ENCODE measurements at places on chromosomes 2 and 18.

GRCh38 chr2:95017071-95017501 is 8.4 kb upstream of the MAL start:
- DNase-seq = no peak

DNA sequence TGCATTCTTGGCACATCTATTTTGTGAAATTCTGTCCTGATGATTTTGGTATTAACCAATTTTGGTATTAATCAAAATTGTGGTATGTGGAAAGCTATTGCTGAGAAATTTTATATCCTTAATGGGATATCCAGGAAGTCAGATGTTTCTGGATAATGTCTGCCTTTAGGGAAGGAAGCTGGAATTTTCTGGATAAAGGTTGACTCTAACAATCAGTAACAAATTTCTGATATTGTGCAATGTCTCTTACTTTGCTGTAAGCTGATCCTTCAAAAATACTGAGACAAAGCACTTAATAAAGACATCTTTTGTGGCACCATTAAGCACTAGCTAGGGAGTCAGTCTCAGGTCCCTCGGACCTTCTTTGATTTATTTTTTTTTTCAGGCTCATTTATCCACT is 100.8 kb upstream of the UGP2 start:
- peak; percentile 42 for DNase-seq

DNA sequence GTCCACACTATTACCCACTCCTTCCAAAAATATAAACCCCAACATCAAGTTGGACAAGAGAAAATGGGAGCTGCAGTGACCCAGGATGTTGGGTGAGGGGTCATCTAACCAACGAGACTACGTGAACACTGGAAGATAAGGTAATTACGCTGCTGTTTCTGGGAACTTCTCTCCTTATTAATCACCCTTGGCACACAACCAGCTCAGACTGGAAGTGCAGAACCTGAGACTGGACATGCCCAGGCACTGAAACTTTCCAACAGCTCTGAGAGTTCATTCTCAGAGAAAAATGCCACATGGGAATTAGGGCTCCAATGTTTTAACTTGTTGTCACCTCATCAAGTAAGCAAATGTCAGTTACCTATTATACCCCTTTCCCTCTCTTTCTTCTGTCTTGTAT is 135.3 kb downstream of the CCDC148 start:
- peak; percentile 51 for DNase-seq

GRCh38 chr2:8451273-8451672 is 230.6 kb upstream of the ID2 start:
- DNase-seq = no peak

GRCh38 chr2:21480162-21480561 is 356.4 kb downstream of the TDRD15 start:
- DNase-seq = no peak

DNA sequence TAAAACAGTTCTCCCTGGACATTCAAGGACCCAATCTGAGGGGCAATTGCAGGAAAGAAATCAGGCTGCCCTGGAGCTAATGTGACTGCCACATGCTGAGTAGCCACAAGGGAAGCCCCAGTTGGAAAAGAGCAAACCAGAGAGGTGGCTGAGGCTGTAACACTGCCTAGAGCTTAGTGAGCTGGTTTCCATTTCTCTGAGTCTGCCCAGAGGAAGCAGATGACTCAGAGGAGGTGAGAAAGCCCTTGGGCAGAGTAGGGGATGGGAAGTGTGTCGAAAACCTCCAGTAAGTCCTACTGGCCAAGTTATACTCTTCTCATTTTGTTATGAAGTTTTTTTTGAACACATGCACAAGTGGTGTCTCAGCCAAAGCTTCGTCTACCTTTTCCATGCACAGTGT is 753.0 kb downstream of the CNTNAP5 start:
- DNase-seq = peak; percentile 19

DNA sequence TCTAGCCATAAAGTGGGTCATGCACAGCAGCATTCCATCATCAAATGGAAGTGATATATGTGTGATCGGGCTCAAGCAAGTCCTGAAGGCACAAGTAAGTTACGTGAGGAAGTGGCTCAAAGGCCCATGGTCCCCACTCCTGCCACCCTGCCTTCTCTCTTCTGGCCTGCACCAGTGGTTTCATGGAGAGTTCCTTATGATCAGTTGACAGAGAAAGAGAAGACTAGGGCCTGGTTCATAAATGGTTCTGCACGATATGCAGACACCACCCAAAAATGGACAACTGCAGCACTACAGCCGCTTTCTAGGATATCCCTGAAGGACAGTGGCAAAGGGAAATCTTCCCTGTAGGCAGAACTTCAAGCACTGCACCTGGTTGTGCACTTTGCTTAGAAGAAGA is 412.6 kb upstream of the SMIM21 start:
- DNase-seq = no peak

GRCh38 chr2:8414946-8415879 is 266.6 kb upstream of the ID2 start:
- no peak for DNase-seq

GRCh38 chr18:49135877-49136276 is 185.1 kb upstream of the SMAD7 start:
- peak; percentile 26 for DNase-seq

DNA sequence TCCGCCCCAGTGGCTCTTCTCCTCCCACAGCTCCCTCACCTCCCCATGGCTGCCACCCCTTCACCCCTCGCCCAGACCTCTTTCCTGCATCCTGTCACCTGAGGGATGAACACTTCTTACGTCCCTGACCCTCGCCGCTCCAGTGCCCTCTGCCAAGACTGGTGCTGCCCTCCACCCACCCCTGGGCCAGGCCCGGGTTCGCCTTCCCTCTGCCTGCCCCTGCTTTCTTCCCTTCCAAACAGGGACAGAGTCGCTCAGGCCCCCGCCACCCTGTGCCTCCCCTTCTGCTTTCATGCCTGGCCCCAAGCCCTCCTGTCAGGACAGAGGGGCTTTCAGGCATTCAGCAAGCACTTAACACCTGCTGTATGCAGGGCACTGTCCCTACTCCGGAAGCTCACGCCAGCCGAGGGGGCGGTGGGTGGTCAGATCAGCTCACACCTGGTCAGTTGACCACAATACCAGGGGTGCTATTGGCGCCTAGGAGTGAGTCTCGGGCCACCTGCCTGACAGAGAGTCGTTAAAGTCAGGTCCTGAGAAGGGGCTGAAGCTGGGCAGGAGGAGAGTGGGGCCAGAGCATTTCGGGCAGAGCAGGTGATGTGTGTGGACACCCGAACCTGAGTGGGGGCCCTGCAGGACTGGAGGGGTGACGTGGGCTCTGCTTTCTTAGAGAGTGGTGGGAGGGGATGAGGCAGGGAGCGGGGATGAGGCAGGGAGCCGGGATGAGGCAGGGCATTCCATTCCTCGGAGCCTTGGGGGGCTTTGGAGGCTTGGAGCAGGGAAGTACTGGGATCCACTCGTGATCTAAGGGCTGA is 26.0 kb upstream of the HPCAL1 start:
- DNase-seq = no peak

GRCh38 chr2:98089941-98090340 is 3.0 kb downstream of the VWA3B start:
- DNase-seq = no peak

DNA sequence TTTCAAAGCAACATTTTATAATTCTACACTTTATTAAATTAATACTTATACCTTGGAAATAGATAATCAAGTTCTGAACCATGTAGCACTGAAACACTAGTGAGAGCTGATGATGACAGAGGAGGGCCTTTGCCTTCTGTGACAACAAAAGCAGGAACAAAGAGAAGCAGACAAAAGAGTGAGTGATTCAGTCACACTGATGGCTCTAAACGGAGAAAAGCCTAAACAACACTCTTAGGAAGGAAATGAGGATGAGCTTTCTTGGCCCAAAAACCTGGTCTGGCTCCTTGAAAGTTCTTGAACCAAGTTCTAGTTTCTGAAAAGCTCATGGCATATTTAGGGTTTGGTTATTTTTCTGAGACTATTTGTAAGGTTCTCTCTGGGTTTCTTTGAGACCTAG is 271.9 kb downstream of the DPP10 start:
- no peak for DNase-seq

- DNase-seq = no peak
Observed at GRCh38 chr2:80293039-80293438, 11.5 kb downstream of the LRRTM1 start.

DNA sequence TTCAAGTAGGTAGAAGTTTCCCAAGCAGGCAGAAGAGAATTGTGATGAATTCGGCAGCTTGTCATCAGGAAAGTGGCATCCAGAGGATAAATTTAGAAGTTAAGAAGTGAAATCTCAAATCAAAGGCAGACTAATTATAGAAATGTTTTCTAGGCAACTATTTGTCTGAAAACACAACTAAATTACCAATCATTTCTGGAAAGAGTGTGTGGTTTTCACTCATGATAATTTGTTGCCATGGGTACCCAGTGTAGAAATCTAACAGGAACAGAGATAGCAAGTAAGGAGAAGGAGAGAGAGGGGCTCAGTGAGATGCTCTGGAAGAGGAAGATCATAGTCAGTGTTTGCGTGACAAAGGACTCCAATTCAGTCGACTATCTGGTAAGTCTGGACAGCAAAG is 208.1 kb downstream of the NCKAP5 start:
- no peak for DNase-seq

DNA sequence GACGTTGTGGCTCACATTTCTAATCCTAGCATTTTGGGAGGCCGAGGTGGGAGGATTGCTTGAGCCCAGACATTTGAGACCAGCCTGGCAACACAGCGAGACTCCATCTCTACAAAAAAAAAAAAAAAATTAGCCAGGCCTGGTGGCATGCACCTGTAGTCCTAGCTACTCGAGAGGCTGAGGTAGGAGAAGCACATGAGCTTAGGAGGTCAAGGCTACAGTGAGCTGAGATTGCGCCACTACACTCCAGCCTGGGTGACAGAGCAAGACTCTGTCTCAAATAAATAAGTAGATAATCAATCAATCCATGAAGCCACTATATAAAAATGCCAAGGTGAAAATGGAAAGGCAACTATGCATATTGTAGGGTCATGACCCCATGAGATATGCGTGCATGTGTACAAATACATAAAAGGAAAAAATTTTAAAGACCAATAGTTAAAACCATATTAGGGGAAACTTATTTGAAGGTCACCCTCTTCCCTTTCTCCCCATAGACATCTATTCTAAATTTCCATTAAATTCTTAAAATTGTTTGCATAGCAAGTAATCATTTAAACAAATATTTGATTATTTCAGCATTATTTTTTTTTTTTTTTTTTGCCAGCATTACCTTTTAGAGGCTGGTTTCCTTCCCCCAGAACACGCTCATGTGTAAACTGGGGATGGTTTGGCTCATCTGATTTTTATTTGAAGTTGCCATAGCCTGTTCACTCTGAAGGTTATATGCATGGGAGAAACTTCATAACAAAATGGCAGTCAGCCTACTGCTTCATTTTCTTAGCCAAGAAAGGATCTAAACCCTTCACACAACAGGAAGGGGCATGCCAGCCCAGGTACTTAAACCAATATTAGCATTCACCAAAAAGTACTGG is 37.3 kb upstream of the TMEM247 start:
- DNase-seq = no peak

DNA sequence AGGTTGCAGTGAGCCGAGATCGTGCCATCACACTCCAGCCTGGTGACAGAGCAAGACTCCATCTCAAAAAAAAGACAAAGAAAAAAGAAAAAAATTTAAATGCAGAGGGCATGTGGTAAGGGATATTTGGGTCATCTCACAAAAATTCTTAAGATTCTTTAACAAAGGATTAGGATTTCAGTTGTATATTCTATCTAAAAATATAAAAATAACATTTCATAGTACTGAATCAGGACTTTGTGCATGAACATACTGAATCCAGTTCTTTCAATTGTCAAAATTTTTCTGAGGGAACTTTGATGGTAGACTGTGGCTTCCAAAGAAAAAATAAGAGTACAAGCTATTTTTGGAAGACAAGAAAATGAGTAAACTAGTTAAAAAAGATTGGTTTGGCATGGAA is 6.5 kb upstream of the PPP3R1 start:
- no peak for DNase-seq

DNA sequence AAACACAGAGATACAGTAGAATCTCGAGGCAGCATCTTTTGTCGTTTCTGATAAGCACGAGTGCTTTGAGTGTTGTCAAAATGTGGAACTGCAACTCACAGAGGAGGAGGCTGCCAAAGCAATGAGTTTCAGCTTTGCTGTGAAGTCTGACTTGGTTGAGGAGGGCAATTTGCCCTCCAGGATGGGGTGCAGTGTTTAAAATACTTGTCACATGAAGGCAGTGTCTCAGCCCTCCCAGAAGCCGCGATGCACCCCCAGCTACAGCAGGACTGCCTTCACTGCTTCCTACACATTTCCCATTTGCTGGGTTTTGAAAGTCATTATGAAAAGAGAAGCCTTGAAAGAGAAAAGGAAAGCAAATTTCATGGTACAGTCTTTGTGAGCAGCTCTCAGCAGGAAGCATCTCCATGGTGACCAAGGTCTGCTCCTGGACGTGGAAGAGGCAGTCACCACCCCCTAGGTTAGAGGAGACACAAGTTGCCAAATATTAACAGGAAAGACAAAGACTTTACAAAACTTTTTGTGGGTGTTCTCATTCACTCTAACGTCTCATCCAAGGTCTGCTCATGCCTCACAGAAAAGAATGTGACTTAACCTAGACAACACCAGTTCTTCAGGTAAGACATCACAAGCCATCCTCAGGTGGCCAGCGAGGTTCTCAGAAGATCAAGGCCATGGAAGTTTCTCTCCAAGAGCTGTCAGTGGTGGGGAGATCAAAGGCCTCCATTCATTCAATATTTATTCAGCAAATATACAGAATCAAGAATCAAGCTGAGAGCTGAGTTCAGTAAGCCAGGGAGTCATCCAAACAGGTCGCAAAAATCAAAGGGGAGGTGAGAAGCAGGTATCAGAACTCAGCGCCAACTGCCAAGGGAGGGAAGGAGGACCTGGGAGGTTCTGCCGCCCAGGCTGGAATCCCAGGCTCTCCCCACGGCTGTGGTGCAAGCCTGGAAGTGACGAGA is 476.0 kb downstream of the EIPR1 start:
- DNase-seq = no peak

- no peak for DNase-seq
Observed at GRCh38 chr2:118807668-118808428, 39.6 kb downstream of the EN1 start.

- no peak for DNase-seq
Observed at GRCh38 chr2:36446294-36446693, 90.7 kb downstream of the CRIM1 start.

- DNase-seq = no peak
Observed at GRCh38 chr2:32960238-32960637, 13.5 kb downstream of the LTBP1 start.

GRCh38 chr2:195238379-195238778 is 418.6 kb upstream of the SLC39A10 start:
- DNase-seq = no peak

GRCh38 chr2:61456070-61456745 is 14.7 kb downstream of the USP34 start:
- DNase-seq = no peak

DNA sequence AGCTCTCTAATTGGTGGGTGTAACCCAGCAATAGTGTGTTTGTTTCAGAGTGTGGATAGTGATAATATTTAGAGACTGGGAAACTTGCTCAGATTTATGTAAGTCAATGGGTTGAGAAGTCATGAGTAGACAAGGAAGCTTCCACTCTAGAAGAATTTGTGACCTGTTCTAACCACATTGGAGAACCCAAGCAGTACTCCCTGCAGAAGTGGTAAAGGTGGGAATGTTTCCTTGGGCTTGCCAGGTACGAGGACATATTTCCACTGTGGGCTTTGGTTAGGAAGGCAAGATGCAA is 350.4 kb downstream of the THSD7B start:
- no peak for DNase-seq

- no peak for DNase-seq
Observed at GRCh38 chr2:239676716-239677452, 276.1 kb upstream of the HDAC4 start.

Data from cardiac fibroblast (primary cell).